ENCODE measurements at places on chromosomes 6 and 20. TPM values are rescaled to one million over a fixed set of nuclear protein-coding genes. Genes with fewer than 3 reads are reported as not detected.

Gene GABRR2
- 0.55 TPM for polyA plus RNA-seq

DNA sequence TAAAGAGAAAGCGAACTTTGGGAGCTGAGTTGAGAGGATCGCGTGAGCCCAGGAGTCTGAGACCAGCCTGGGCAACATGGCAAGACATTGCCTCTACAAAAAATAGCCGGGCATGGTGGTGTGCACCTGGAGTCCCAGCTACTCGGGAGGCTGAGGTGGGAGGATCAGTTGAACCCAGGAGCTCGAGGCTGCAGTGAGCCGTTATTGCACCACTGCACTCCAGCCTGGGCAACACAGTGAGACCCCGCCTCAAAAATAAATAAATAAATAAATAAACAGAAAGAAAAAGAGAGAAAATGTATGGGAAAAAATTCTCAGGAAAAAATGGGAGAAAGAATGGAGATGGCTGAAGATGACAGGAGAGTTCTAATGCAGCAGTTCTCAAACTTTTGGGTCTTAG lies 2.5 kb downstream of the C20orf202 start:
- DNase-seq, result no peak

GRCh38 chr6:89371849-89372505 lies 19.5 kb upstream of the UBE2J1 start:
- DNase-seq, result peak; percentile 48

DNA sequence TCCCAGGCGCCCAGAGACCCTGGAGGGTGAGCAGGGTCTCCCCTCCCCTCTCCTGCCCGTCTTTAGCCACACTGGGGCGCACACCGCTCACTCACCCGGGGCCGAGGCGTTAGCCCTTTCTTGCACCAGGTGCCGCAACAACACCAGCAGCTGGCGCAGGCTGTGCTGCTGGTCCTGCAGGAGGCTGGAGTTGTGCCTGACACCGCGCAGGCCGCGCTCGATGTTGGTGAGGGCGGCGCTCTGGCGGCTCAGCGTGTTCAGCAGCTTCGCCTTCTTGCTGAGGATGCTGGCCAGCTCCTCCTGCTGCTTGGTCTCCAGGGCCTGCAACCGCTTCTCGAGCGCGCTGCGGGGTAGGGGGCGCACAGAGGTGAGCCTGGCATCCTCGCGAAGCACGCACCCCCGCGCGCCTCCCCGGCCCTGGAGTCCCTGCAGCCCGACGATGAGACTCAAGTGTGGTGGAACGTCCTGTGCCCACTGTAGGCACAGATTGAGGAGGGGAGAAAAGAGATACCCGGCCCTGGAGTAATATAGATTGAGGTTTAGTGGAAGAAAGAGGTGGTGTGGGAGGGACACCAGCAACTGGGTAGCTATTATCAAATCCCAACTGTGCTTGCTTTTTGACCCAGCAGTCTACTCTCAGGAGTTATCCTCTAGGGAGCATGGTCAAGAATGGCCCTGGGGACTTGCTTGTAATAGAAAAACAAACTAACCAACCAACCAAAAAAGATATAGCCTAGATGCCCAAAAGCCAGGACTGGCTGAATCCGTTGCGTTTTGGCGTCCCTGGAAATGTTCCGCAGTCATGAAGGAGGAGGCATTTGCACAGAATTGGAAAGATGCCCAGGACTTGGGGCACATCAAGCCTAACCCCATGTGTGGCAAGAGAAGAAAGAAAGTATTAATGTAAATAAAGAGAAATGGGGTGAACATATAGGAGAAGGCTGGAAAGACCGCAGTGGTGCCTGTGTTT lies 30.9 kb downstream of the ANGPT4 start:
- peak; percentile 26 for DNase-seq

- DNase-seq, result no peak
Observed at GRCh38 chr6:157285422-157285779, 37.9 kb downstream of the TMEM242 start.

- no peak for DNase-seq
Observed at GRCh38 chr6:8628063-8628462, 192.7 kb upstream of the SLC35B3 start.

DNA sequence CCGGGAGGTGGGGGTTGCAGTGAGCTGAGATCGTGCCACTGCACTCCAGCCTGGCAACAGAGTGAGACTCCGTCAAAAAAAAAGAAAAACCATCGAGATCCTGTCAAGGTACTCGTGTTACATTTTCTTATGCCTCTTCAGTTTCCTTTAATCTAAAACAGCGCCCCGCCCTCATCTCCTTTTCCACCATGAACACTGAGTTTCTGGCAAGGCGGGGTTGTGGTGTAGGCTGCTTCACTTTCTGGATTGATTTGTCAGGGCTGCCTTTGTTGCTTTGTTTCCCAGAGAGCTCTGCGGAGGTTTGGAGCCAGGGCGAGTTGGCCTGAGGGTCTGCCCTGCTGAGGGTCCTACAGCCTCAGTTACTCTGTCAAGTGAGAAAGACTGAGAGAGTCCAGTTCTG lies 8.9 kb downstream of the ITPR3 start:
- no peak for DNase-seq

Gene STMN3
- 23.1 TPM for polyA plus RNA-seq

GRCh38 chr6:45480752-45481415 lies 103.2 kb upstream of the SUPT3H start:
- no peak for DNase-seq

GRCh38 chr20:19017104-19017690 lies 195.2 kb upstream of the SLC24A3 start:
- DNase-seq, result no peak

Gene FAM50B
- polyA plus RNA-seq, result 8.1 TPM

GRCh38 chr6:168284187-168284586 lies 35.4 kb downstream of the DACT2 start:
- DNase-seq, result no peak

- no peak for DNase-seq
Observed at GRCh38 chr20:63108247-63108646, 101.5 kb upstream of the BHLHE23 start.

DNA sequence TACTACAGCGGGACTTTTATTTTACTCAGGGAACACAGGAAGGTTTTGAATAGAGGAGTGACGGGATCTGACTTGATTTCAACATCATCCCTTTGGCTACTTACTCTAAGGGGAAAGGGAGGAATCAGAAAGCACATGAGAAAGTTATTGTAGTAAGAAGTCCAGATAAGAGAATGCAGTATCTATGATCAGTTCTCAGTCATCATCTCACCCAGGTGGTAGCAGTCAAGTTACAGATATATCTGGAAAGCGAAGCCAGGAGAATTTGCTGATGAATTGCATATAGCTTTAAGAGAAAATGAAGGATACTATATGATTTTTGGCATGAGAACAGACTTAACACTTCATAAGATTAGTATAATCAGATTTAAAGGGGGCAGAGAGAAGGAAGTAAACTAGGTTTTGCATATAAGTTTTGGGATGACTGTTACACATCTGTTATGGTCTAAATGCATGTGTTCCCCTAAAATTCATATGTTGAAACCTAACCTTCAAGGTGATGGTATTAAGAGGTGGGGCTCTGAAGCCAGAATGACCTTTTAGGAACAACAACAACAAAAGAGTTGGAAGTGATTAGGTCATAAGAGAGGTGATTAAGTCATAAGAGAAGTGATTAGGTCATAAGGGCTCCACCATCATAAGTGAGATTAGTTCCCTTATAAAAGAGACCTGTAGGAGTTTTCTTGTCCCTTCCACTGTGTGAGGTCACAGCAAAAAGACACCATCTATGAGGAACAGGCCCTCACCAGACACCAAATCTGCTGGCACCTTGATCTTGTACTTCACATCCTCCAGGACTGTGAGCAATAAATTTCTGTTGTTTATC lies 6.7 kb downstream of the RAD21L1 start:
- DNase-seq, result no peak

Gene TBX18
- polyA plus RNA-seq, result 0.43 TPM

DNA sequence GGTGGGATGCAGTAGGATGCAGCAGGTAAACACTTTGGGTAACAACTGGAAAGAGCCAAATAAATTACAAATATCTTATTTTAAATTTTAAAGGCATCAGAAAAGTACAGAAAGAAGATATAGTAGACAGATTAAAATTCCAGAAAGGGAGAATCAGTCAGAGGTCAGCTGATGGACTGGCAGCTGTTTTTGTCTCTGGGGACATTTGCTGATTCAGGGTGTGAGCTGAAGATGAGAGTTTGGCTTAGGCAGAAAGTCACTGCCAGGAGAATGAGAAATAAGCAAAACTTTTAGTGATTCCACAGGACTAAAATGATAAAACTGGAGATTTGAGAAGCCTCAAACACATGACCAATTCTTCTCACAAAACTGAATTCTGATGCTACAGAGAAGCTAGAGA lies 39.5 kb downstream of the AHI1 start:
- no peak for DNase-seq

- no peak for DNase-seq
Observed at GRCh38 chr6:79042799-79043126, 35.3 kb downstream of the PHIP start.

Gene TCP11
- polyA plus RNA-seq, result 0.09 TPM

Gene PROKR2
- polyA plus RNA-seq, result not detected

DNA sequence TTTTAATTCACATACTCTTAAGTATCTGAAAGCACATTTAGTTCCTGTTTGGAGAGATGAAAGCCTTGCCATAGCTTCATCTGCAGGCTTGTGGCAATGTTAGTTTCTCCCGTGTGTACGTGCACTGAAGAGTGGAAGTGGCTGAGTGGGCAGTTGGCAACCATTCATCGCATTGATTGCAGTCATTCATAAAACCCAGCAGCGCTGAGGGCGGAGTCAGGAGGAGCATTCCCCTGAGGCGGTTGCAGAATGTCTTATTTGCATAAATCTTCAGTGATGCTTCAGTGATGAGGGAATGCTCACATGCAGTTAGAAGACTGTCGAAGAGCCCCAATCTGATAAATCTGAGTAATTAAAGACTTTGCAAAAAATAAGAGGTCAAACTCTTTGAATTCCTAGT lies 79.1 kb downstream of the RIMS1 start:
- no peak for DNase-seq

DNA sequence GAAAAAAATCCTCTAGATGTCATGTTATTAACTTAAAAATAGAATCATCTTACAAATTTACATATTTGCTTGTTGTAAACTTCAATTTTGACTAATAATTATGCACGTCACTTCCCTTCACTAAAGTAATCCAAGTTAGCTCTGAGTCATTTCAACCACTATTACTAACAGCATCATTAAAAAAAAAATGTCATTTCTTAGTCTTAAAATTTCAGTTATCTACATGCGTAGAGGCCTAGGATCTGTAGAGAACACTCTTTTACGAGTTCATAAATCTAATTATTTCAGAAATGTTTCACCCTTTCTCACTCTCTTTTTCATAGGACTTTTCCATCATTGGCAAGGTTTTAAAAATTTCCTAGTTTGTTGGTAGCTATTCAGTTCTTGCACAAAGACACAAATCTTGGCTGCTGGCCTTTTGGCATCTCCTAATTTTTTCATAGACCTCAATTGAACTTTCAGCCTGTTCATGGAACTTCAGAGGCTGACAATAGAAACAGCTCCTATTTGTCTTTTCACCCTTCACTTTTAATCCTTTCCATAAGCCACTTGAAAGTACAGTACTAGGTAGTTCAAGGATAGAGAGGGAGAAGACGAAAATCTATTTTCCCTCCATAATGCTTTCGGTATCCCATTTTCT lies 61.5 kb downstream of the OGFRL1 start:
- no peak for DNase-seq

Gene C20orf204
- polyA plus RNA-seq, result 1.2 TPM

DNA sequence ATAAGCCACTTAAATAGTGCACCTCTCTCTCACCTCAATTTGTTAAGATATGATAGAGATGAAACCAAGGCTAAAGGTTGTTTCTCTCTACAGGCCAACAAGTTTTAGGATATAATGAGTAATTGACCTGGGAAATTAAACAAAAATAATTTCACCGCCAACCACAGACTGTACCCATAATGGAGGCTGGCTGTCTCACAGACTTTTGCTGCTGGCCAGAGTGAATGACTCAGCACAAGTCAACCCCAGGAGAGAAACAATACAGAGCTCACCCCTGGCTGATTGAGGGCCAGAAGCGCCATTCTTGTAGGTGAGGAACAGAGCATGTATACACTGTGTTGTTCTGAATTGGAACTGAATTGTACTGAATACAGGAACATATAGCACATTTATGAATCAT lies 99.9 kb downstream of the CAP2 start:
- no peak for DNase-seq

Gene CLPSL1
- not detected for polyA plus RNA-seq

Gene CPXM1
- polyA plus RNA-seq, result 28.6 TPM

DNA sequence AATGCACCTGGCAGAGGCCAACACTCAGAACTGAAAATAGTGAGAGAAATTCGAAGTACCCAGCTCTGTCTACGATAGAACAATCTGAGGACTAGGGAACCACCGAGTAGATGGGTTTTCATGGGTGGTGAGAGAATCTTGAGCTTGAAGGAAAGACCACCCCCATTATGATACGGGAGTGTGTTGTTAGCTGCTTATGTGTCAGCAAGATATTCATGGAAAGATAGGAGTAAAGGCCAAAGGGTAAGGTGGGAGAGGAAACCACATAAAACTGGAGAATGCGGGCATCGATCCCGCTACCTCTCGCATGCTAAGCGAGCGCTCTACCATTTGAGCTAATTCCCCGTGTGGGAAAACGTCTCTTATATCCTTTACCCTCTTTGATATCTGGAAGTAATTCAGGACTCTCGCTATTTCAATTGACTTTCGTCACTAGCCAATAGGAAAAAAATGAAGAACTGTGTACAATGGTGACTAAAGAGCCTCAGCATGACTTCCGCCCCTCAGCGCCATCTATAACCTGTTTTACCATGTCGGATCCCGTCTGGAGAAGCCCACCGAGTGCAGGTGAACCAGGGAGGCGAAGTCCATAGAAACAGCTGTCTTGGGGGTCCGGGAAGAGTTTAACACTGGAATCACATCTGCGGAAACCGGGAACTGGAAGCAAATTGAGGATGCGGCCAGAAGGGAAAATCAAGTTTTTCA lies 25.0 kb upstream of the ABT1 start:
- peak; percentile 79 for DNase-seq

DNA sequence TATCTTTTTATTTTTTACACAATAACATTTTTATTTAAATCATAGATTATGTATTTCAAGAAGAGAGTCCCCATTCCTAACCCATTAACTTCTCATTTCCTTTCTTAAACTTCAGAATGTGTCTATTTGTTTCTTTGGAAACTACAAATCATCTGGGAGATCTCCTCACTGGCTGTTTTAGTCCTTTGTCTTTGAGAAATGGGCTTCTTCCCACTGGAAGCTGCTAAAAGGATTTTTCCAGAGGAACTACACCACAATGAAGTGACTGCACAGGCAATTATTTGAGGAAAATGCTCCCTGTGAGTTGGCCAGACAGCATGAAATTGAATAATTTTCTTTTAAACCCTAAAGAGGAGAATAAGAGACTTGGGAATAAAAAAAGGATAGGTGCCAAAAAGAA lies 119.1 kb downstream of the TENT5A start:
- DNase-seq, result no peak

GRCh38 chr6:75491291-75491690 lies 2.3 kb downstream of the FILIP1 start:
- DNase-seq, result no peak
